Hypothalamus (tissue), 51 donors: ENCODE measurements at places on chromosomes 5 and 9.

DNA sequence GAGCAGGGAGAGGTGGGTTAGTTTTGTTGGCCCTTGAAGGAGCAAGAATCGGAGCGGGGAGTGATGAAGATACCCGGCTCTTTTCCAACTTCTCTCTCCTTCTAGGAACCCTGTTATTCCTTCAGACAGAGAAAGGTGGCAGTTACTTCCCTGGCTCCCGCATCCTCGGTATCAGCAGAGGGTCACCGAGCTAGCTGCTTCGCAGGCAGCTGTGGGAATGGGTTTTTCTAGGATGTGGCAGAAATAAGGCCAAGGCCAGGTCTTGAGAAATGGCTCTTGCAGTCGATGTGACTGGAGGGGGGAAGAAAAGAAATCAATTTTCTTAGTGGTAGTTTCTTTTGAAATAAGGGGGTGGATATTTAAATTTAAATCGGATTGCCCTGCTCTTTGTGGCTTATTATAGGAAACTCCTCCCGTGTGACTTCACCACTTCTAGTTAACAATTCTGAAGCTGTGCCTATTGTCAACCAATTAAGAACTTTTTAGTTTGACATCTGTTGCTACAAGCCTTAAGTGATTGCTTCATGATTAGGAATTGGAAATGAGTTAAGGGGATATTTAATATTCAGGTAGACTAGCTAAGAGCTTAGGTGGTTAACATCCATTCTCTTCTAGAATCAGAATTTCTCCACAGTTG is 1.4 kb downstream of the SAP30L start:
- DNase-seq, result no peak

DNA sequence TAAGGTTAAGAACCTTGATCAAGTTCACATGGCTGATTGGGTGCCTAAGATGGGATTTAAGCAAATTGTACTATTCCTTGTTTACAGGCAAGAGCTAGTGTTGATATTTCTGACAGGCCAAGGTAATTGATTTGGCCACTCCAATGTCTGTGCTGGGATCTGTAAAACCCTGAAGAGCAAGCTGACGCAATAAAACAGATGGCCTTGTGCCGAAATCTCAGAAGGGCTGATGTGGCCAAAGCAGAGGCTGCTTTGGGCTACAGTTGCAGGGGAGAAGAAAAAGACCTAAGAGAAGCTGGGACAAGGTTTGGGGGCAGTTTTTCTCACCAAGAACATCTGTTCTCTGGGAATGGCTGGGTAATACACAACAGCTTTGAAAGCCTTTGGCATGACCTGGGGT is 463.2 kb upstream of the ZNF608 start:
- no peak for DNase-seq

DNA sequence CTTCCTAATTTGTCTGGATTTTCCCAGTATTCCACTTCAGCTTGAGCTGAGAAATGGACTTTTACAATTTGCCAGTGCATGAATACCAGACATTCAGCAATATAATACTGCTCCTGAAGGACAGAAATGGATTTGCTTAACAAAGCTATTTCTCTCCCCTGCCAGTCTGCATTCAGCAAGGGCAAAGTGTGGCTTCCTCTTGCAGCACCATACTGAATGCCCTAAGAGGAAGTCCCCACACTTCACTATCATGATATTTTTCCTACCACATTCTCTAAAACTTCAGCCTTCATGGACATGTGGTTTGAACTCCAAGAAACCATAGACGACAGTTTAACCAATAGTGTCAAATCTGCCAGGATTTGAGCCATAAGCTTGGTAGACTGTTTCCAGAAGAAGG is 19.8 kb upstream of the TLE4 start:
- DNase-seq, result no peak

- DNase-seq, result no peak
Measured at GRCh38 chr5:142170254-142170953, 61.8 kb downstream of the NDFIP1 start.

DNA sequence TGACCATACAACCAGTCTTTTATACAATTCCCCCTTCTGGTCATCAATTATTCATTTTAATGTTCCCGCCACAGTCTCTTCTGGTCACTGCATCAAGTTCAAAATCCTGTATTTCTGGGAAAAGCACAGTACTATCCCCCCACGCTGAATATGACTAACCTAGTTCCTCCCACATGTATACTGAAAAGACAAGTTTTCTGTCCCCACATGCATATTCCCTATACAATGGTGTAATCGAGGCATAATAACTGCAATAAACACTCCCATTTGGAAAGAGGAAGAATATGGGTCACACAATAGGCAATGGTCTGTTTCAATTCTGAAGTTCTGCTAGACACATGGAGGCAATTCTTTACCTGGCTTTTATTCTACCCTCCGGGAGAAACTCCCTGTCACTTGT is 344.9 kb downstream of the EFNA5 start:
- DNase-seq, result no peak

GRCh38 chr5:28009576-28009975 is 971.2 kb upstream of the CDH9 start:
- DNase-seq, result no peak

DNA sequence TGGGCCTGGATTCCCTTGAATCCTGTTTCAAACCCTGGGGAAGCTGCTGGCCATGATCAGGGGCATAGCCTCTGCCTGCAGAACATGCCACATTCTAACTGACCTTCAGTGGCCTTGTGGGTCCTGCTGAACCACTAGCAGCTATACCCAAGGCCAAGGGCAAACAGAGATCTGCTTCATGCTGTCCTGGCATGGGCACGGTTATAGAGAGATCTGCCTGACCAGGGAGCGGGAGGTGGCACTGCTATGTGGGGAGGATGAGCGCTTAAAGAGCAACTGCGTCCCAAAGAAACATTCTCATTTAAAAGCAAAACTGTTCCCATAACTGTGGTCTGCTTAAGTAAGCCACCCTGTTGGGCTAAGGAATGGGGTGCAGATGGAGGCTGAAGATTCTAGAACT is 36.5 kb upstream of the SYNPO start:
- no peak for DNase-seq

GRCh38 chr5:61402244-61402823 is 70.3 kb downstream of the ZSWIM6 start:
- DNase-seq, result no peak

DNA sequence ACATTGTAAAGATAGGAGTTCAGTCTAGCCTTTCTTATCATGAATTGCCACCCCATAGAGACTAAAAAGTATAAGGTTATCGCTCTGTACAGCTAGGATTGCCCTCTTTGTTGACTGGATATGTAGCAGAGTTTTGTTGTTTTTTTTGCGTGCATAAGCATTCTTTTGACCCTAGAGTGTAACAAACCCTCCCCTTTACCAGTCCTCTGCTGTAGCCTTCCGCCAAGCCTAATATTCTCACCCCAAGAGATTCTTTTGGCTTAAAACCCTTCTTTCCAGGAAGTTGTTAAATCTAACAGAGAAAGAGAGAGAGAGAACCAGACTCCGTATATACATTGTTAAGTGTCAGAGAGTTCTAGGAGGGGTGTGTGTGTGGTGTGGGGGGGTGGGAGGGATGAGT is 113.9 kb downstream of the FGF1 start:
- DNase-seq, result no peak

- DNase-seq, result no peak
Measured at GRCh38 chr5:143691945-143692290, 120.0 kb upstream of the HMHB1 start.

- DNase-seq, result no peak
Measured at GRCh38 chr9:31144614-31145013, 1239.8 kb upstream of the ACO1 start.
